Iris pigment epithelial cell (primary cell): ENCODE measurements at places on chromosomes 4 and X.

DNA sequence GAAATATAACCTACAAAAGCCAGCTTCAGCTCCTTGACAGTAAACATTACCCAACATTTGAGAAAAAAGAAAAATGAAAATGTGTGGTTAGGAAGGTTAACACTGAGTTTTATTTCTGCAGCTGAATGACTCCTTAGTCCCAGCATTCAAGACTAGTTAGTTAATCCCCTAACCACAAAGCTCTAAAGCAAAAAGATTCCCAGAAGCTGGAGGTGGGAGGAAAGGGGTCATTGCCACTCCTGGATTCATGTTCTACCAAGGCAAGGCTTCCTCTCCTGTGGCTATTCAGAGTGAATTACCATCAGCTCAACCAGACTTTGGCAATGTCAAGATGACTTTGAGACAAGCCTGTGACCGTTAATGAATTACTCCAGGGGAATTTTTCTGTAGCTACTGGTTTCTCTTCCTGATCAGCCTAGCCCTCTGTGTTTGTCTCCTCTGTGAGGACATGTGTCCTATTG, 63.6 kb downstream of the HADH start:
- no peak for DNase-seq

DNA sequence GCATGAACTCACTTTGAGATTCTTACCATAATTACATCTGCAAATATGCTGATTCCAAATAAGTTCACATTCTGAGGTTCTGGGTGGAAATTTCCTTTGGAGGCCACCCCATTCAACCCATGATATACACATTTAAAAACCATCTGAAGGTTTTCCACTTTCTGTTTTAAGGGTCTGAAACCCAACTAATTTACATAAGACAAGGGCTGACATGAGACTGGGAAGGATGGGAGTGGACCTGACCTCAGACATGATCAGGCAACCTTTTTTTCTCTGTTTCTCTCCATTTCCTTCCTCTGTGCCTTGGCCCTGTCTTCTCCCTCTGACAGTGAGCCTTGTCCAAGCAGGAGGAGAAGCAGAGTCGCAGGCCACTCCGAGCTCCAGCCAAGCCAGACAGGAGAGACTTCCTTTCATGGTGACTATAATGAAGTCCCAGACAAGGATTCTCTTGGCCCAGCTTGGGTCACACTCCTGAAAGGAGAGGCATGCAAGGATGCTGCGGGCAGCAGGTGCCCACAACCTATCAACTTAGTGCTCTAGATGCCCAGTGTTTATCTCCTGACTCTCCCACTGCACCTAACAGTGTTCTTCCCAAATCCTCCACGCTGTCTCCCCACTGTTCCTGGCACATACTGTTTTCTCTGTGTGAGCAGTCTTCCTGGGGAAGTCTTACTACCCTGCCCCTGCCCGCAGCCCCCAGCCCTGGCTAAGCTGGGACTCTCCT, 39.9 kb downstream of the MSX1 start:
- no peak for DNase-seq

- no peak for DNase-seq
Measured at GRCh38 chr4:171484681-171485080, 328.5 kb upstream of the GALNTL6 start.

DNA sequence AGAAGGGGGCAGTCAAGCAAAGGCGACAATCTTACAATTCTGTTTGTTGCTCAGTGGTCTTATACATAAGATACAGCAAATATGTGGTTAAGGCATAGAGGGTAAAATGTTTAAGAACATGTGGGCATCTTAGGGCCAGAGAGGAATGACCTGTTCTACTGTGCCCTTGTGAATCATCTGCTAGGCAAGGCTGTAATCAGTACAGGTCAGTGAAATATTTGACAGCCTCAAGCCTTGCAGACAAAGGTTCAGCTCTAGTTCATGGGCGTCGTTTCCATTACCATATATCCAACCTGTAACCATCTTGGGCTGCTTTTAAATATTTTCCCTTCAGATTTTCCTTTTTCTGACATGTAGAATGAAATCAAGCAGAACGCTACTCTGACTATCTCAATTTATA, 37.3 kb downstream of the AGA start:
- DNase-seq = no peak

DNA sequence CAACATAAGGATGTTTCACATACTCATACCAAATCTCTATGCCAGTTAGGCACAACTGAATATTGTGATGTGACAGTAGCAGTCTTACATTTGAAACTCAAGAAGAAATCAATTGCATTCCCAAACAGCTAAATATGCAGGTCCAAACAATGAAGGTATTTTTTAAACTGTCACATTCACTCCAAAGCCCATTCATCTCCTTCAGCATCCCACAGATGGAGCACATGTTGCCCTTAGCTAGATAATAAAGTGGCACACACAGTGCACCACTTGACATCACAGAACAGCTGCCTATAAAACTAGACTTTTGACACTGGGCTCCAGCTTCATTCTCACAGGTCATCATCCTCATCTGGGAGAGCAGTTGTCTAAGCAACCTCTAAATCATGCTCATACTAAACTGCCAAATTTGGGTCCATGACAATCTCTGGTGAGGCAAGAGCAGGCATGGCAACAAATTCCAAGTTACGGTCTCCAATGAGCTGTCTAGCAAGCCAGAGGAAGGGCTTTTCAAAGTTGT, 26.2 kb upstream of the ARHGEF6 start:
- no peak for DNase-seq

GRCh38 chr4:142961866-142962265, 115.8 kb upstream of the INPP4B start:
- no peak for DNase-seq

GRCh38 chr4:138650929-138651448, 364.6 kb upstream of the NOCT start:
- DNase-seq = peak; percentile 93

- no peak for DNase-seq
Measured at GRCh38 chrX:44039556-44039955, 66.4 kb upstream of the NDP start.

DNA sequence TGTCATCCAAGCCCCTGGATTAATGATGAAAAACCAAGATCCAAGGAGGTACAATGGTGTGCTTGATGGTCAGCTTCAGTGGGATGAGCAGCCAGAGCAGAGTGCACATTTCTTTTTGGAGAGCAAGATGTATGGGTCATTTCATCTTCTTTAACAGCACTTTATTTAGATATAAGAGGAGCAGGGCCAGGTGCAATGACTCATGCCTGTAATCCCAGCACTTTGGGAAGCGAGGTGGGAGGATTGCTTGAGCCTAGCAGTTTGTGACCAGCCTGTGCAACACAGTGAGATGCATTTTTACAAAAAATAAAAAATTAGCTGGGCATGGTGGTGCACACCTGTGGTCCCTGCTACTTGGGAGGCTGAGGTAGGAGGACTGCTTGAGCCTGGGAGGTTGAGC, 45.3 kb upstream of the MAP3K15 start:
- no peak for DNase-seq

DNA sequence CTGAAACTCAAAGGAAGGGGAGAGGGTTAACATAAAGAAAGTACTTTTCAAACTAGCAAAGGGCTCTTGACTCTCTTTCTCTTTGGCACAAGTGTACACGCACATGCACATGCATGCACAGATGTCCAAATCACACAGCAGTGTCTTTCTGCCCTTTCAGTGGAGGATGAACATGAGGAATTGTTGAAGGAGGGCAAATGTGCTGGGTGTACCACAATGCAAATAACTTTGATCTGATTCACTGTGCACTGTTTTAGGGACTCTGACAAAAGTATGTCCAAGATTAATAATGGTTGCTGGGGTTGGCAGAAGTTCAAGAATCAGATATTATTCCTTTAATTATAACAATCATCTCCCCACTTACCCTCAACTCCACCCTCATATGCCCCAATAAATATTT, 93.8 kb downstream of the GPC4 start:
- peak; percentile 9 for DNase-seq
